ENCODE measurements at places on chromosomes 13 and 19.

- ATAC-seq, result no peak
Observed at GRCh38 chr13:50403311-50403710, 388.1 kb downstream of the KCNRG start.

- ATAC-seq, result no peak
Observed at GRCh38 chr13:43195112-43195511, 171.7 kb downstream of the DNAJC15 start.

GRCh38 chr13:100957741-100958140, 283.1 kb upstream of the TMTC4 start:
- no peak for ATAC-seq

GRCh38 chr13:45630791-45631190, 15.3 kb upstream of the ERICH6B start:
- no peak for ATAC-seq

GRCh38 chr13:99977912-99978798, 3.4 kb upstream of the ZIC2 start:
- no peak for ATAC-seq

GRCh38 chr13:43154839-43155238, 131.5 kb downstream of the DNAJC15 start:
- no peak for ATAC-seq

DNA sequence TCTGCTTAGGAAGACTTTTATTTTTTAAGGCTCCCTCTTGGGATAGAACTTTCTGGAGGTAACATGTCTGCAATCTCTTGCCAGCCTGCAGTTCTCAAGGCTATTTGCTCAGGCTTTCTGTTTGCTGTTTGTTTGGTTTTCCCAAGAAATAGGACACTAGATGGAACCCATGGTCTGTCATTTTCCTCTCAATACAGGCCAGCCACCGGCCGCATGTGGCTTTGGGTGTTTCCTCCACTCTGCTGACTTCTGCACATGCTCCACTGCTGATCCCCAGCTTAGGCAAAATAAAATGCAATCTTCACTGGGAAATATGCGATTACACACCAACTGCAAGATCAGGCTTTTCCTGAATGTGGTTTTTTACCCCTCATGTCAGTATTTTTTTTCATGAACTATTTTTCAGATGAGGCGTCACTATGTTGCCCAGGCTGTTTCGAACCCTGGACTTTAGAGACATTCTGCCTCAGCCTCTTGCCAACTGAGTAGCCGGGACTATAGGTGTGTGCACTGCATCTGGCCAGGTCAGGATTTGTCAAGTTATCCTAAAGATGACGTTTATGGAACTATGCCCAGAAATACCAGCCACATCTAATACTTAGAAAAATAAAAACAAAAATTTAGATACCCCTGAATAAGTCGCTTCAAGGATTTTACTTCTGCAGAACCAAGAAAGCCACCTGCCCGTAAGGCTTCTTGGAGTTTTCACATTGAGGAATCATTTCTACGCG, 94.3 kb upstream of the PABPC3 start:
- no peak for ATAC-seq

GRCh38 chr13:103272770-103273169, 206.6 kb upstream of the SLC10A2 start:
- ATAC-seq, result no peak

GRCh38 chr13:72585254-72585653, 142.2 kb downstream of the MZT1 start:
- no peak for ATAC-seq

GRCh38 chr13:48858122-48858902, 117.4 kb upstream of the FNDC3A start:
- ATAC-seq, result no peak

- no peak for ATAC-seq
Observed at GRCh38 chr13:105936816-105937215, 598.6 kb downstream of the EFNB2 start.

GRCh38 chr13:49627831-49628652, at the start of gene ARL11:
Gene ARL11 (plus strand): TSS chr13:49628507. CDS start chr13:49630448, 1,941 bp downstream.
- ATAC-seq, result peak; percentile 51

GRCh38 chr13:23506807-23507291, 63.4 kb upstream of the TNFRSF19 start:
- no peak for ATAC-seq

- ATAC-seq, result no peak
Observed at GRCh38 chr13:97437729-97438128, 3.8 kb downstream of the RAP2A start.

DNA sequence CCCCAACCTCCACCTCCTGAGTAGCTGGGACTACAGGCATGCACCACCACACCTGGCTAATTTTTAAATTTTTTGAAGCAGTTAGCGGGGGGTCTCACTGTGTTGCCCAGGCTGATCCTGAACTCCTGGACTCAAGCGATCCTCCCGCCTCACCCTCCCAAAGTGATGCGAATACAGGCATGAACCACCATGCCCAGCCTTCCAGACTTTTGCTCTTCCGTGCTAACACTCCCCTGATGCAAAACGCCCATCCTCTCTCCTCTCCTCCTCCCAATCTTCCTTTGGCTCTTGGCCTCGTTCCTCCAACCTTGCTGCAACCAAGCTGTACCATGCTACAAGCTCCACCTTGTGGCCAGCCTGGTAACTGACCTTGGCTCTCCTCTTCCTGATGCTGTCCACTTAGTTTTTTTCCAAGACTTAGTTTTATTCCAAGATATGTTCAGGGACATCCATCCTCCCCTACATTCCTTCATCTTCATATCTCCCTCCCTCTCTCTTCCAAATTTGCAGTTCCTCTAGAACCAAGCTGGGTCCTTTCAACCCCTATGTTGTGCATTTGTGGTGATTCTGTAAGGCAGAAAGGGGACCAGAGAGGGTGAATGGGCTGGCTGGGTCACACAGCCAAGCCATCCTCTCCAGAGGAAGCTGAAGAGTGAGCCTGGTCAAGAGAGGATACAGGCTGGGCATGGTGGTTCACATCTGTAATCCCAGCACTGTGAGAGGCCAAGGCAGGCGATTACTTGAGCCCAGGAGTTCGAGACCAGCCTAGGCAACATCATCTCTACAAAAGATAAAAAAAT, 32.8 kb downstream of the TINCR start:
- ATAC-seq, result no peak

GRCh38 chr13:44244288-44244687, 129.3 kb upstream of the SERP2 start:
- ATAC-seq, result no peak

DNA sequence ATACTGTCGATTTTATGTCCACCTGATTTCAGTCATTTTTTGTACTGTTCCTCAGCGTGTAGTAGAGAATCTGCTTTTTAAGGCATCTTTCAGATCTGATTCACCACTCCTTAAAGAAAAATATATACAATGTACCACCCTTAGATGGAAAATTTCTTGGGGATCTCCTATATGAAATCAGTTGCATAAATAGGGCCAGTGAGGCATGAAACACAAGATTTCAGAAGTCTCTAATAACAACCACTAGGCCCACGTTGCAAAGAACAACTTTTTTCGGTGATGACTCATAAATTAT, 1.4 kb downstream of the USP12 start:
- ATAC-seq, result no peak

DNA sequence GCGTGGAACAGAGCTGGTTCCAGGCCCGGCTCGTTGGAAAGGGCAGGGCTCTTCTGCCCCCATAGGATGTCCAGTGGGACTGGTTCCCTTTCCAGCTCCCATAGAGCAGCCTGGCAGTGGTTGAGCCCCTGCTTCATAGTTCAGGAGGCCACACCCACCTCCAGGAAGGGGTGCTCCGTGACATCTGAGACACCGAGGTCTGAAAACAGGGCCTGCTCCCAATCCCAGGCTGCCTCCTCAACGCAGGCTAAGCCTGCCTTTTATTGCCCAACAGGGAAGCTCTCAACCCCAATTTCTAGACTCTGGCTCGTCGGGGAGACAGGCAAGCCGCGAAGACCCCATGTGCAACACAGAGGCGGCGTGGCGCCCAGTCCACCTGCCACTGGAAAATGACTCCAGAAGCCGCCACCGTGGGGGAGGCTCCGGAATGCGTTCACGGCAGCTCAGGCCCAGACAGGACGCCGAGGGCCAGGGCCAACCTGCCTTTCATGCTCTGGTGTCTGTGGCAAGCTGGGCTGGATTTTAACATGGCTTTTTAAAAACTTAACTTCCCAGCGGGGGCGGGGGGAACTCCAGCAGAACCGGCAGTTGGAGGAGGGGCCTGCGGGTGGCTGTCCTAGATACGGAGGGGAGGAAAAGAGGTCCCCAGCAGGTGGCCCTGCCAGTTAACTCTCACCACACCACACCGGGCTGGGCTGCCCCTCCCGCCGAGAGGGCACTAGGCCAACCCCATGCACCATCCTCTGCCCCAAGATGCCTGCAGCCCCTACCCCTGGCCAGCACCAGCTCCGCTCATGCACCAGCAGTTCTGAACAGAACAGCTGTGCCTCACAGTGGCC, 17.9 kb upstream of the TINCR start:
- ATAC-seq, result peak; percentile 75

DNA sequence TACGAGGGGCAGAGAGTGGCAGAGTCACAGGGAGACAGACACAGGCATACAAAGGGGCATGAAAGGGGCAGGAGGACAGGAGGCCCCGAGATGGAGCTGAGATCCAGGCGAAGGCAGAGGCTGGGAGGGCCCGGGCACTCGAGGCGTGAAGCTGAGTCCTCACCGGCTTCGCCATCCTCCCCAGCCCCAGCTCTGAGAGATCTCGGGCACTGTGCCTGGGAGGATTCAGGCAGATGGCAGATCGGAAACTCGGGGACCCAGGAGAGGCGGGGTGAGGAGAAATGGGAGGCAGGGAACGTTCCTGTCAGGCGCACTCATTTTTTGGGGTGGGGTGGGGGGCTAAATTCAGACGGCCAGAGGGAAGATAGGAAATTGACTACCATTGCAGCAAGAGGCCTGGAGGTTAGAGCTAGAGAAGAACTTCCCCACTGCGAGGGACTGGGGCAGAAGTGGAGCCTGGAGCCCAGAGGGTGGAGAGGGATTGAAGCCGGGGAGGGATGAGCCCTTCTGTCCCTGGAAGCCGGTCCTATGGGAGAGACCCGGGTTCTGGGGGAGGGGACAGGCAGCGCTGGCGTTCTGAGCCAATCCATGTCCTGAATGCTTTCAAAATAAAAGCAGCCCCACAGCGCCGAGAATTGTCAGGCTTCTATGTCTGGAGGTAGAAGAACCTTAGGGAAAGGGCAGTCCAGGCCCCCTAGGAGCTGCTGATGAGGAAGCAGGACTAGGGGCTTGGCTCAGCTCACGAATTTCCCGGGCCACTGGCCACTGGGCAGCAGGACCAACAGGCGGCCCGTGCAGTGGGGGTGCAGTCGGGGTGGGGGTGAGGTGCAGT, 12.6 kb downstream of the LRRC4B start:
- ATAC-seq, result no peak

GRCh38 chr19:33197591-33198000, 3.5 kb downstream of the LRP3 start:
- no peak for ATAC-seq

GRCh38 chr13:66933527-66933926, 296.6 kb downstream of the PCDH9 start:
- peak; percentile 85 for ATAC-seq

GRCh38 chr19:17049711-17050280, 23.2 kb upstream of the CPAMD8 start:
- ATAC-seq, result no peak

GRCh38 chr13:68064001-68064770, 834.0 kb upstream of the PCDH9 start:
- no peak for ATAC-seq

GRCh38 chr13:32284927-32285632, 30.1 kb downstream of the ZAR1L start:
- ATAC-seq, result peak; percentile 58

DNA sequence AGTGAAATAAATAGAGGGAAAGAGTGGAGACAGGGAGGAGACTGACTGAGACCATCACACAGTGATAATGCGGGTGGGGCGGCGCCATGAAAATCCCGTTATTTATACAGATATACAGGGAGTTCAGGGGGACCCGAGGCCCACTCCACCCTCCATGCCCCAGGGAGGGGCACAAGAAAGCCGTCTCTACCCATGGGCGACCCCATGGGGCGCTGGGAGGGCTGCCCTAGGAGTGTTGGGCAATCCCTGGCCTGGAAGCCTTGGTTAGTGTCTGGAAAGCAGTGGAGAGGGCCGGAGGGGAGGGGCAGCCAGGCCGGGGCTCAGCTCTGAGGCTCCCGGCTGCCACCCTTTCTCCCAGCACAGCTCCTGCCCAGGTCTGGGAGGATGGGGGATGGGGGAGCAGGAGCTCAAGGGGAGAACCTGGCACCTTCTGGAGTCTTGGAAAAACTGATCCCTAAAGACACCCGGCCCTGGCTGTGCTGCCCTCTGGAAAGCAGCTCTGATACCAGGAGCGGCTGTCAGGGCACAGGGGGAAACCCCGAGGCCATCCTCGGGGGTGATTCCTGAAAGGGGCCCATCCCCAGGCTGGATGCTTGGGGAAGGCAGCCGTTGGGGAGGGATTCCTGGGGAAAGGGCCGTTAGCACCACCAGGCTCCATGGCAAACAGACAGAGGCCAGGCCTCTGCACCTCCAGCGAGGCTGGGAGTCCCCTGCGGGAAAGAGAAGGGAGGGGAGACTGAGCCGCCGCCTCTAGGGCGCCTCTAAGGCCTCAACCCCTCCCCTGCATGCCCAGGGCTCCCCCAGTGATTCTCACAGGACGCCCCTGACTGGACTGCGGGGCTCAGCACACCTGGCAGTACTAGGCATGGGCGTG, 3.0 kb upstream of the PRKD2 start:
- no peak for ATAC-seq

DNA sequence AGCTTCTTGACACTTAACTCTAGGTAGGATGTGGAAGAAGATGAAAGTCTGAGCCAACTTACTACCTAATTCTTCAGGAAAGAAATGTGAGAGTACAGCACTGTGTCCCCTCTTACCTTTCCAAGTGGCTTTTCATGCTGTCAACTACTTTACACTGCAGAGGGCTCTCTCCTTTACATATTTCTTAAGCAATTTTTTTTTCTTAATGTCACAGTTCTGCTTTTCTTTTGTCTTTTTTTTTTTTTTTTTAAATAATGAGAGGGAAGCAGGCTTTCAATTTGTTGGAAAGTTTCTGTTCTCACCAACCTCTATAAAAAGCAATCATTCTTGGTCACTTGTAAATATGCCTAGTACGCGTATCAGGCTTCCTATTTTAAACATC, 212.7 kb upstream of the MIR17HG start:
- ATAC-seq, result no peak

GRCh38 chr13:44116562-44117332, 237.0 kb downstream of the LACC1 start:
- ATAC-seq, result peak; percentile 57

GRCh38 chr13:111602874-111603273, 282.4 kb downstream of the TEX29 start:
- no peak for ATAC-seq

DNA sequence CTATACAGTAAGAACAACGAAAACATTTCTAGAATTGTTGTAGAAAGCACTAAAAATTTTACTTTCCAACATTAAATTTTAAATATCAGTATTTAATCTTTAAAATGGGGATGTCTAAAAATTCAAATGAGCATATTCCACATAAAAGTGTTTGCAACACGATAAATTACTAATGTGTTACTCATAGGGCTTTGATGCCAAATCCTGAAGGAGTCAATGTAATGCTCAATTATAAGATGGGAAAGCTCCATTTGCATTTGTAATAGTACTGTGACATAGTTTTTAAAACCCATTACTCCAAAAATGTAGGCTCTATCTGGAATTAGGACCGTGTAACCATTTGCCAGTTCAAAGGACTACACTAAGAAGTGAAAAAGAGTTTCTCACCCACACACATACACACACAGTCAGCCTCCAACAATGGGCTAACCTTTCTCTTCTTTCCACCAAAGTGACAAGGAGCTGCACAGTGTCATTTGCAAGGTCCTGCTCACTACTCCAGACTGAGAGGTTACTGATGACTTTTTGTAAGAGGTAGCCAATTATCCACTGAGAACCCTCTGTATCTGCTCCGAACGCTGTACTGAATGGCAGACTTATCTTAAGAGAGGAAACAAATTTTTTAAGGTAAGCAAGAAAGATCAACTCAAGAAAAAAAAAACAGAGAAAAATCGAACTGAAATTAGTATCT, 26.1 kb upstream of the EEF1AKMT1 start:
- ATAC-seq, result no peak
